ENCODE measurements at places on chromosomes 1 and 21.
A peak's percentile ranks its signal among the peaks of the same experiment; 100 is the strongest.

- DNase-seq, result no peak
Observed at GRCh38 chr1:183002797-183003196, 20.4 kb upstream of the LAMC1 start.

DNA sequence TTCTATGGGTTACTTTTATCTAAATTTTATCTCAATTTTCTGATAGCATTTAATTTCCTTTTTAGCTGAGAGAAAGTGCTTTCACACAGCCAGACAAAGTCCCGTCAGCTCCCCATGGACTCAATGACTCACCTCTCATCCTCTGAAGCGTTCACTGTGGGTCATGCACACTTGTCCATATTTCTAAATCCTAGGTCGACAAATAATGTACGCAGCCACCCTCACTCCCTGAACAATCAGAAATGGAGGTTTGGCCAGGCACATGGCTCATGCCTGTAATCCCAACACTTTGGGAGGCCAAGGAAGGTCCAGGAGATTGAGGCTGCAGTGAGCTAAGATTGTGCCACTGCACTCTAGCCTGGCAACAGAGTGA lies 42.4 kb upstream of the COA6 start:
- no peak for DNase-seq

- no peak for DNase-seq
Observed at GRCh38 chr1:4476394-4476793, 178.0 kb upstream of the AJAP1 start.

GRCh38 chr1:52670604-52671003 lies 27.5 kb downstream of the COA7 start:
- DNase-seq, result peak; percentile 32

DNA sequence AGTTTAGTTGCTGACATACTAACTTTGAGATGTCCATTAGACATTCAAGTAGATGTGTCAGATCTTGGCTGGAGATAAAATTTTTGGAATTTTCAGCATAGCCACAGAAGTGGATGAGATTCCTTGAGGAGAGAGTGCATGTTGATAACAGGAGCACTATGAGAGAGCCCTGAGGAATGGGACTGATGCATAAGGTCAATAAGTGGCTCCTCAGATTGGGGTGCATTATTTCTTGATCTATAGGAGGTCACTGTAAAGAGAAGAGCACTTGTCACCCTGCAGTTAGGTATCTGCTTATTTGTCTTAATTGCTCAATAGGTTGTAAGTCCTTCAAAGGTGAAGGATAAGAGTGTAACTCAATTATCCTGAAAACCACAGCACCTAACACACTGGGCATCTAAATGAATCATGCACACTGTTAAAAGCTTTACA lies 52.0 kb upstream of the TACSTD2 start:
- DNase-seq, result peak; percentile 70

- DNase-seq, result no peak
Observed at GRCh38 chr1:206658264-206658980, 23.1 kb downstream of the DYRK3 start.

GRCh38 chr21:8991088-8991907 lies 1530.1 kb upstream of the TPTE start:
- no peak for DNase-seq

GRCh38 chr1:118989006-118989815 lies 1.1 kb upstream of the TBX15 start:
- DNase-seq, result peak; percentile 54

DNA sequence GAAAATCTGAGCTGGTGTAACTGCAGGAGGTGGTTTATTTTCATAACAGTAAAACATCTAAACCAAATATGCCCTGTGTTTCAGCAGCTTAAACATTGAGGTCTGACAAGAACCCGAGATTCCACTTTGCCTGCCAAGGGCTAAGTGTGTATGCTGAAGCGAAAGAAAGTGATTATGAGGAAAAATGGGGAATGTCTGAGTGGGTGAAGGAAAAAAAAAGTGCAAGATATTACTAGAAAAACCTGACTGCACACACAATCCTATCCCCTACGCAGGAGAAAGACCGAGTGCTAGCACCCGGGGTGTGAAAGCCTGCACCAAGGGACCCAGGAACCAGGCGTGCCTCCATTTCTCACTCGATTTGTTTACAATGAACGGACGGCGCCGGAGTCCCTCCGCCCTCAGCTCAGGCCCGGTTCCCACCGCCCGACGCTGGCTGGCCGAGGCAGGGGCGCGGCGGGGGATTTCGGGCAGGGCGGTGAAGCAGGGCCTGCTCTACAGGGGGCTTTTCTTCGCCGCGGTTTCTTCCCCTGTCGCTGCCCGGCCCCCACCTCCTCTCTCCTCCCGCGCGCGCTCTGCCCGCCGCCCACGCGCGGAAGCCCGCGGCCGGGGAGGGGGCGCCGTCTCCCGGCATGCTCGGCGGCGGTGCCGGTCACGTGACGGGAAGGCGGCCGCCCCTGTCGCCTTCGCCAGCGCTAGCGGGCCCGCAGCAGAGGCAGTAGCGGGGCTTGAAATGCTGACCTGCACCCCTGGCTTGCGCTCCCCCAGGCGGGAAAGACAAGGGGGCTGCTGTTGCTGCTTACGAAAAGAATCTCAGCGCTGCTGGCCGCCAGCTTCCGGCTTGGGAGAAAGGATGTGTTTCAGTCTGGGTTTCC lies 35.9 kb downstream of the ITPKB start:
- DNase-seq, result peak; percentile 68

- DNase-seq, result no peak
Observed at GRCh38 chr1:182568647-182569284, 20.3 kb downstream of the RNASEL start.

GRCh38 chr1:109882288-109883245 lies 28.1 kb upstream of the CSF1 start:
- no peak for DNase-seq

- no peak for DNase-seq
Observed at GRCh38 chr1:15007368-15007767, 146.2 kb upstream of the TMEM51 start.

DNA sequence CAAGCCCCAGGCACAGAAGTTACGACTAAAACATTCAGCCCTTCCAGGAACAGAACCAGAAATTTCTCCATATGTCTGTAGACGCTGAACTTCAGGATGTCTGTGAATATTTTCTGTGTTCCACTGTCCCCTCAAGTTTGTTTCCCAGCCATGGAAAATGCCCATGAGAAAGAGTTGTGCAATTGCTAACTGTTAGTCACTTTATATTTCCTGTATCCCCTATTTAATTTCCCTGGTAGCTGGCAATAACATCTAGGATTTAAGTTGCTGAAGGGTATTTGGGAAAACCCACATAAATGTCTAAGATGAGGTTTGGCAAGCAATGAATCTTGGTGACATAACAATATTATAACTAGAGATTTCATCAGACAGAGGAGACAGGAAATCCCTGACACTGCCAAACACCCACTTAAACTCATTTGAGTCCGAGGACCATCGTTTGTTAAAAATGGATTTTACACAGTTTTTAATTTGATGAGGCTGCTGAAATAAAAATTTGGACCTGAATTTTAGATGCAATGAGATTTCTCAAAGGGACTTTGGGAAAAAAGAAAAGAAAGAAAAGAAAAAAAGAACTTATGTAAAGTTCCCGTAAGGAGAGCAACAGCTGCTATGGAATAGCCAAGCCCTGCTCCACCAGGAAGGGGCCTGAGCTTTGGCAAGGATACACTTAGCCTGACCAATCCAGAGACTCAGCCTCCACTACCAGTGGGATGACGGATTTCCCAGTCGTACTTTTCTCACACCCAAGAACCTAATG lies 21.8 kb upstream of the ERRFI1 start:
- peak; percentile 95 for DNase-seq

DNA sequence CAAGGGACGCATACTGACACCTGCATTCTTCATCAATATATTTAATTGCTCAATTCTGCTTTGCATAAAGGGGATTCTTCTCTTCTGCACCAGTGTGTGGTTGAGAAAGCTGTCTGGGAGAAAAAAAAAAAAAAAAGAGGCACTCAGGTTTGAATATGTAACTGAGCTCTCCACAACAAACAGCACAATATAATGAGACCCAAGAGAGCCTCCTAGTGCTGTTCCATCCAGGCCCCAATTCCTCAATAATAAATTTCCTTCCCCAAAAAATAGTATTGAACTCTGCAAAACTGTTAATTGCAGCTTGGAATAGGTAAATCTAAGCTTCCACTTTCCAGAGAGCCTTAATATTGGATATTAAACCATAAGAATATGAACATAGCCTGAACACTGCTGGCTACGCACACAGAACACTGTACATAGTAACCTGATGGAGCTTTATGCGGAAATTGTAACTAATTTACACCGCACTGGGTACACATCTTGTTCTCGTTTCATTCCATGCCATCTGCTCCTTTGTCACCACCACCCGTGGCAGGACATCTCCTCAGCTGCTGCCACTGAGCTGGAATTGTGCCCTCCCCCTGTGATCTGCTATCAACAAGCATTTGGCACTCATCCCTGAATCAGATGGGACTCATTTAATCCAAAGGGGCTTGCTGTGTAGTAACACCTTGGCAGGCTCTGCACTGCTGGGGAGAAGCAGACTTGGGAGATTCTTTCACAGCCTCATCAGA lies 272.0 kb downstream of the HHIPL2 start:
- no peak for DNase-seq

DNA sequence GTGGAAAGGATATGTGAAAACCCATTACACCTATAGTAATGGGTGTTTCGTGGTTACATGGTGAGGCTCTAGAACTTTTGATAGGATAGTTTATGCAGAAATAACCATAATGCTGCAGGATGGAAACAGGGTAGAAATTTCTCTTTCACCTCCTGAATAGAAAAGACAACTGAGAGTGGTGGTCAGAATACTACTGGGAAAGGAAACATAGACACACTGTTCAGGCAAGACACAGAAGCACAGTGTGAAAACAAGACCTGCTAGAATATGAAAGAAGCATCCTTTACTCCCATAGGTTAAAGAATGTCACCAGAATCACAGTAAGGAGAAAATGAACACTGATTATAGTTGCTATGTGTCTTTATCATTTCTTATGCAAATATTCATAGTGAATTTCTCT lies 496.6 kb downstream of the DPYD start:
- no peak for DNase-seq

DNA sequence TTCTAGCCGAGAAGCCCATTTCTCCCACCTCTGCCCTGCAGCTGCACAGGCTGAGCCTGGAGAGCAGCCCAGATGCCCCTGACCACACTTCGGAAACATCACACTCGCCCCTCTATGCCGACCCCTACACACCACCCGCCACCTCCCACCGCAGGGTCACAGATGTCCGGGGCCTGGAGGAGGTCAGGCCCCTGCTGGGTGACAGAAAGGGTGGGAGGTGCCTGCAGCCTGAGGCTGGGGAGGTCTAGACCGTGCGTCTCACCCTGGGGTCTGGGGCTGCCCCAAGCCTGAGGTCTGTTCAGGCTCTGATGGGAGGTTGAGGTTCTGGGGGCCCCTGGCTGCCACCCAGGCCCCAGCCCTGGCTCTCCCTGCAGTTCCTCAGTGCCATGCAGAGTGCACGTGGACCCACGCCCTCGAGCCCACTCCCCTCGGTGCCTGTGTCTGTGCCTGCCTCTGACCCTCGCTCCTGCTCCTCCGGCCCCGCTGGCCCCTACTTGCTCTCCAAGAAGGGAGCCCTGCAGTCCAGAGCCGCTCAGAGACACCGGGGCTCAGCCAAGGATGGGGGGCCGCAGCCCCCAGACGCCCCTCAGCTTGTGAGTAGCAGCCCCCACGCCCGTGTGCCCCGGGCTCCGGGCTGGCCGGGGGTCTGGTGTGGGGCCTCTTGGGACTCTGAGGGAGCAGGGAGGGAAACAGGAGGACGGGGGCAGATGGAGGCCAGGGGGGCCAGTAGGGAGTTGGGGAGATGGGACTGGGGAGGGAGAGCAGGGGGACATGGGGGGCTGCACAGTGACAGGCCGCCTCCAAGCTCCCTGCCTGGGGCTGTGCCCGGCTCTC lies 7.4 kb downstream of the PLEKHN1 start:
- no peak for DNase-seq

GRCh38 chr1:76390456-76390855 lies 315.9 kb downstream of the ST6GALNAC3 start:
- no peak for DNase-seq

DNA sequence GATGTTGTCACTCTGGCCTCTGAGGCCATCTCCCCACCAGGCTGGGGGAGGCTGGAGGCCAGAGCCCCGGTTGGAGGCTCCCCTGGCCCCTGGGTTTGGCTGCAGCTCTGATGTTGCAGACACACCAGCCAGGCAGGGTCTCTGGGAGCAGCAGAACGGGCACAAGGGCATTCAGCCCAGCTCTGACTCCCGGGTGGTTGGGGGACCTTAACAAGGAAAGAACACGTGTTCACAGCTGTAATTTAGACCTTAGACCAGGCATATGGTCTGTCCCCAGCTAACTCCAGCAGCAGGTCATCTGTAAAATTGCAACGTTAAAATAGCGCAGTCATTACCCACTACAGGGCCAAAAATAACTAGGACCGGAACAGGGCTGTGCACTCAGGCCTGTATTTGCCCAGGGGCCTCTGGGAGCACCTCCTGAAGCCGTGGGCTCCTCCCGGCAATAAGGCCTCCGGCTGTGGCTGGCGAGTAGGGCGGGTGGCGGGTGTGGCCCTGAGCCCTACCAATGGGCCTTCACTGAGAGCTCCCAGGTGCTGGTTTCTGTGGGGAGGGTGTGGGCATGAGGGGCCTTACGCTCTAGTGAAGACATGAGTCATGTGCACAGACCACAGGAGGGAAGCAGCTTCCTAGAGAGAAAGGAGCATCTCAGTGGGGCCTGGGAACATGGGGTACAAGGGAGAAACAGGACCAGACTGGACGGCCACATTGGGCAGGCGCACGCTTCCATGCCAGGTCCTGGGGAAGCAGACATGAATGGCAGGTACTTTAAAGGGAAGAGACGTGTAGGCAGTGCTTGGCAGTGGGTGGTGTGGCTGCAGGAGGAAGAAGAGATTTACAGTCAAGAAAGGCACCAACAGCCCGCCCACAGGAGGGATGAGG lies 6.1 kb downstream of the LDLRAP1 start:
- DNase-seq, result peak; percentile 52

DNA sequence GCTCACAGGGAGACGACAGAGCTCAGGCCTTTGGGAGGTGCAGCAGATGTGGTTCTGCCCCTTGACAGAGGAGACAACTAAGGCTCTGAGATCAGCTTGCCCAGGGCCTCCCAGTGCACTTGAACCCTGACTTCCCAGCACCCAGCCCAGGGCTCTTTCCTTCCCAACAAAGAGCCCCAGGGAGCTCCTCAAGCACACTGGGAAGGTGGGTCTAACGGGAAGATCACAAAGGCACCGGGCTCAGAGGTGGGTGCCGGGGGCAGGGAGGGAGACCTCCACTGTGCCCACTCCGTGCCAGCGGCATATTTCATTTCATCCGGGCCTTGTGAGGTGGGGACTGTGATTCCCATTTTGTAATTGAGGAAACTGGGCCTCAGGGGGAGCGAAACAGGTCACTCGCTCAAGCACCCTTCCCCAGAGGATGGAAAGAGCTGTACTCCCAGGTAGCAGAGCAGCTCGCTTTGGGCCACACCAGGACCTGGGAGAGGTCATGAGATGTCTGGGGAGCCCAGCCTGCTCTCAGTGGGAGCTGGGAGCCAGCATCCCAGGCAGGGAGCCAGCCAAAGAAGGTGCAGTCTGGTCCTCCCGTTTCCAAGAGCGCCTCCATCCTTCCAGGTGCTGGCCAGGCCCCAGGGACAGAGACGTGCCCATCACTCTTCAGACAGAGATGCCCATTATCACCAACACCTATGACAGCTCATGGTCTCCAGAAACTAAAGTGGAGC lies 82.3 kb downstream of the SYT2 start:
- no peak for DNase-seq
